ENCODE measurements at places on chromosomes 5 and 9.

GRCh38 chr9:117719161-117719920 lies 15.1 kb downstream of the TLR4 start:
- DNase-seq: no peak

DNA sequence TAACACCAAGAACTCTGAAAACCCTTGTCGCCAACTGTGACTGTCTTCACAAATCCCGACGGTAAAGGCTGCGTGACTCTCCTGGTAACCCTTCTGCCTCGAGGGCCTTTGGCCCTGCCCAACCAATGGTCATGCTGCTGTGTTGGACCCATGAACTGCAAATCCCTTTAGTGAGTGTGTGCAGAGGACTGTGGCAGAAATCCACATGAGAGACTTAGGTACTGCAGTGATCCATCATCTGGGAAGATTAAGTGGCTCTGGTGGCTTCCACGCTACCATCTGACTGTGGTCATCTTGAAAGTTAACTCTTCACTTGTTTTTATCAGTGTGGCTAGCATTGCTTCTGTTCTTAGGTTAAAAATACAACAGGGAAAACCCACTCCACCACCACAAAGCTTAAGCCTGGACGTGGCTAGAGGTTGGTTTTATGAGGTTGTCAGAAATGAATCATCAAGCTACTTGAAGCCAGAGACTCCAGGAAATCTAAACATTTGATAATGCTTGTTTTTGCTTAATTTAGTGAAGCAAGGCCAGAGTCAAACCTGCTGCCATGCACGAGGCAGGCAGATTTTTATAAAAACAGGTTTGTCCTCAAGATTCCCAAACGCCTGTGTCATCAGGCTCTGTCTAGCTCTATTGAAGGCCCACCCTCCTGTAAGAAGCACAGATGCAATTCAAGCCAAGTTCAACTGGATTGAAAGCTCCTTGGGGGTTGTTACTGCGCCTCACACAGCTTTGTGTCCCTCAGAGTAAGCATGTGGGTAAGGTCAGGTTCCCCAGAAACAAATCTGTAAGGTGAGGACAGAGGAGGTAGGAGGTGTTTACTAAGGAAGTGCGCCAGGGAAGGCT lies 52.7 kb upstream of the ERCC6L2 start:
- no peak for DNase-seq

DNA sequence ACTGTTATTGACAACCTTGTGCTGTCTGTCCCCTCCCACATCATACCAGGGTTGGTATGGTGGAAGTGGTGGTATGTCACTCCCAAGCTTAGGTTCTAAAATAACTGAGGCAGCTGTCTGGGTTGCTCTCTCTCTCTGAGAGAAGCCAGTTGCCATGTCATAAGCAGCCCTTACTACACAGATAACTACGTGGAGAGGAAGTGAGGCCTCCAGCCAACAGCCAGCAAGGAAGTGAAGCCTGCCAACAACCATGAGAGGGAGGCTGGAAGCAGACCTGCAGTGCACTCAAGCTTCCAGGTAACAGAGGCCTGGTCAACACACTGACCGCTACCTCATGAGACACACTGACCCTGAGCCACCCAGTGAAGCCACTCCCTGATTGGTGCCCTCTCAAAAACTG lies 18.6 kb downstream of the CTNNAL1 start:
- DNase-seq: no peak

DNA sequence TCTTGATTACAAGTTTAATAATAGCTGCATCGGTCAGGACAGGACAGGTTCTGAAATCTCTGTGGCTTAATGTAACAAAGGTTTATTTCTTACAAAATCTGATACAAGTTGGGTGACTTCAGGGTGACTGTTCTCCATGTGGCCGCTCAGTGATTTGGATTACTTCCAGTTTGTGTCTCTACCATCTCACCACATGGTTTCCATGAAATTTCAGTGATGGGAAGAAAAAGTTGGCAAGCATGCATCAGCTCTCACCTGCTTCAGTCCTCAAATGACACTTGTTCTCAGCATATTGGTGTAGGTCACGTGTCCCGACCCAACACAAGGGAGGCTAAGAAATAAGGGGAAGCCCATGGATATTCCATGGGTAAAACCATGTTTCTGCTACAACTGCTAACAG lies 7.8 kb upstream of the TMEM268 start:
- no peak for DNase-seq

DNA sequence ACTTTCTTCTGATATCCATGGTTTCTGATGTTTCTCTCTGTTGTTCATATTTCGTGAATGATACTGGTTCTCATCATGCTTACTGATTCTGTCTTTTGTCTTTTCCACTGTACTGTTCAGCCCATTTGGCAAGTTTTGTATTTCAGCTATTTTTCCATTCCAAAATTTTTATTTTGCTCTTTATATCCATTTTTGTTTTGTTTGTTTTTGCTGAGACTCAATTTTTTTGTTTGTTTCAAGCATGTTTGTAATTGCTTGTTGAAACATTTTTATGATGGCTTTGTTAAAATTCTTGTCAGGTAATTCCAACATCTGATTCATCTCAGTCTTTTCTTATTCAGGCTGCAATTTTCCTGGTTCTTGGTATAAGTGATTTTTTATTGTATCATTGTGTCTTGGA lies 64.0 kb downstream of the ERCC6L2 start:
- DNase-seq: no peak

GRCh38 chr9:109710830-109711229 lies 69.2 kb upstream of the PALM2AKAP2 start:
- DNase-seq: no peak

DNA sequence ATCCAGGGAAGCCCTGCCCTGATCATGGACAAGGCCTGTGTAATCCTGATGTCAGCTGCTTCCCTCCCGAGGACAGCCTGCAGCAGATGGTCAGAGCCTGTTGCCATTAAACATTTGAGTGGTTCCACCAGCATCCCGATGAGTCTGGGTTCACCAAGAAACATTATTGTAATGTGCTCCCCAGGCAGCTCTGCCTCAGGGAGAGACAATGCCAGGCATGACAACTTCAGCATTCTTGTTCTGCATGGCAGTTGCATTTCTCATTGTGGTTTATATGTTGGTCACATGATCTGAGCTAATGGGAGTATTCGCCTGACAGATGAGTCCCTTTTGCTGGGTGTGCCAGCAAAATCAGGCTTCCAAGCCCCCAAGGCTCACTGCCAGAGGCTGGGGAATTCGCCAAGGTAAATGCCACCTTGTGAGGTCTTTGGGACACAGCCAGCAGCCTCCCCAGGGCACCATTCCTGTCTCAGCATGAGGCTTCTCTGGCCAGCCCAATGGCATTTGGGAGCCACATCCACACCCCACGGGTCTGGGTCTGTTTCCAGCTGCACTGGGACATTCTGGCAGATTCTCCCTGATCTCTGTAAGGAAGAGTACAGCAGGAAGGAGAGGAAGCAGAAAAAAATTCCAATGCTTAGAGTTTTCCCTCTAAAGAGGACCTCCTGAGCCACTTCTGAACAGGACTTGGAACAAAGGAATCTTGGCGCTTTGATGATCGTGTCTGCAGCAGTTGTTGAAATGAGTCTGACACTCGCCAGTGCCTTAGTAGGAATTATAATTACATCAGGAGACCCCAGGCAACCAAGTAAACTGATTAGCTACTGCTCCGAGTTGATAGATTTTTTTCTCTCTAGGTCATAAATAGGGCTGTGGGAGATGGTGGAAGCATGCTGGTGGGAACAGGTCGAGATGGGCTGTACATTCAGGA lies 18.7 kb downstream of the KCNIP1 start:
- DNase-seq: no peak

DNA sequence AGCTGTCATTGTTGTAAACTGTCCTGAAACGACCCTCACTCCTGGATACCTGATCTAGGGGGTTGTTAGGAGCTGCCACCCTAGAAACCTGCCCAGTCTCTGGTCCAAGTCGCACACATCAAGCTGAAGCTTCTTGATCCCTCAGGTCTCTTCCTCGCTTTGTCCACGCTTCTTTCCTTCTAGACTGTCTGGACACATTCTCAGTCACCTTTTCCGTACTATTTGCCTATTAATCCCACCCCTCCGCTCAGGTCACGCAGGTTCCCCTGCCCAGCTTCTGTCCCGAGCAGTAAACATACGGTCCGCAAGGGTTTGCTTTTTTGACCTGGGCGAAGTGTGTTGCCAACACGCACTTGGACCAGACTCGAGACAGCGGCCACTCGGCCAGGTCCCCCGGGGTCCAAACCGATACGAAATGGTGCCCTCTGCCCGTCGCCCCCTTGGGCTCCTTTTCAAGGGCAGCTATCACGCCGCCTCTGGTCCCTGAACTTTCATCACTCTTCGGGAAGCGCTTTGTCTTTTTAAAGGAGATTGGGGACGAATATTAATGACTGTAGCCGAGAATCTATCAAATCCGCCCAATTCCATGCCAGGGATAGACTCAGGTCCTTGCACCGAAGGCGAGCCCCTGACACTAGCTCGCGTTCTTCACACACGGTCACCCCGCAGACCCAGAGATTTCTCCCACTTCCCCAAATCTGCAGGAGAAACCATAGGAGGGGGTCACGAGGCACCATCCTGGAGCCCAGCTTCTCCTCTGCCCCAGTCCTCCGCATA lies 814 bp downstream of the PLCXD3 start:
- no peak for DNase-seq

DNA sequence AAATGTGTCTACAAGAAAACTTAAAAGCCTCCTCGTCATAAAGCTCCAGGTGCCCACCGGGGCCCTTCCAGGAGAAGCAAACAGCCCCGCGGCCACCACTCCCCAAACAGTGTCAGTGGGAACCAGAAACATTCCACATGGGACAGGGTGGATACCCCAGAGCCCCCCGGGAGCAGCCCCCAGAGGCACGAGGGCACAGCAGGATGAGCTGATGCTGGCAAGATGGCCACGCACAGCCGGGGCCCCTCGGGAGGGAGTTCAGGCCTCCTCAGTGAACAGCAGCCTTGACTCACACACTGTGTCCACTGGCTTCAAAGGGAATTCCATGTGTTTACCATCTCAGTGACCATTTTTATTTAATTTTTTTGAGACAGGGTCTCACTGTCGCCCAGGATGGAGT lies 10.5 kb downstream of the EXD3 start:
- DNase-seq: no peak

GRCh38 chr5:62029303-62029702 lies 276.7 kb upstream of the KIF2A start:
- no peak for DNase-seq

- no peak for DNase-seq
Observed at GRCh38 chr5:167049043-167049663, 1242.3 kb upstream of the WWC1 start.

DNA sequence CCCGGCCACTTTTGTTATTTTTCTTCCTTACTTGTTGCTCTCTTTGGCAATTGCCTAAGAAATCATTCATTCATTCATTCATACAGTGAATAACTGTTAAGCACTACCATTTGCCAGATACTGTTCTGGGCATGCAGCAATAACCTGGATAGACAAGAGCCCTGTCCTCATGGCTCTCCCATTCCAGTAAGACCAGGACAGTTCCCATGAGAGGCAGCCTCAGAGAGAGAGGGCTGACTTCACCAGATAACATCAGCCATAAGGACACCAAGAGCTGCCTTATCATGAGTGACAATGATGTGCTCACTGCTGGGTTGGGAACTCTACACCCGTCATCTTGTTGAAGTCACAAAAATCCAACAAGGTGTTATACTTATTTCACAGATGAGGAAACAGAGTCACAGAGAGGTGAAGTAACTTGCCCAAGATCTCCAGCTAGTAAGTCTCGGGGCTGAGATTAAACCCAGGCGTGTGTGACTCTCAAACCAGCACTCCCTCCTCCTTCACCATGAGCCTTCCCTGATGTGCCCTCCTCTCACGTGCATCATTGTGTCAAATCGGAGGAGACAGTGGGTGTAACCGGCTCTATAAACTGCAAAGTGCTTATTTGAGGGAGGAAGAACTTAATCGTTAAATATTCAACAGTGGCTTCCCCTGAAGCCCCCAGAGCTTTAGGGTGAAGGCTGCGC lies 61.1 kb upstream of the TBC1D2 start:
- no peak for DNase-seq

GRCh38 chr5:3269395-3270169 lies 326.1 kb upstream of the IRX1 start:
- DNase-seq: no peak

- no peak for DNase-seq
Observed at GRCh38 chr9:129187042-129187441, 9.0 kb upstream of the IER5L start.

DNA sequence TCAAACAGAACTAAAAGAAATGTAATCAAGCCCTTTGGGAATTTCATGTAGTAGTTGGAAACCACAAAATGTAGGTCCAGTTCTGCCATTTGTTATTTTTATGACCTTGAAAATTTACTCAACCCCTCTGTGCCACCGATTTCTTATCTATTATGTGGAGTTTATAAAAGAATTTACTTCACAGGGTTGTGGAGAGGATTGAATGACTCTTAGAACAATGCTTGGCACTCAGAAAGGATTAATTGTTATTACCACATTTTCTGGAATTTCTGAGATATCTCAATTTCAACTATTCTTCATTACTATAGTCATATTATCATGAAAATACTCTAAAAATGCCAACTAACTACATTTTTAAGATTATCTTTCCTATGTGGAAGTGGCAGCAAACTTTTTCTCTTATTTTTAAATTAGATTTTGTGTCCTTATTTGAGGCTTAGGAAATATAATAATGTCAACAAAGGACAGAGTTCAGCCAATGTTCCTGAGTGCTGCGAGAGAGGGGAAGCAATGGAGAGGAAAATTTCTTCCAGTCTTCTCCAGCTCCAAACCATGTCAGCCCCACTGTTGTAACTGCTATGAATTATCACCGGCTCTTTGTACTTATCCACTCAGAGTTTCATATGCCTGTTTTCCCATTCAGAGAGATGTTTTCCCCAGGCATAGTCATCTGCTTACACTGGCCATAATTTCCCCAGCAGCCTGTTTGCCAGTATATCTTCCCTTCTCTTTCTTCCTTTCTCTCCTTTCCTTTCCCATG lies 525.6 kb downstream of the SPATA31D1 start:
- no peak for DNase-seq

DNA sequence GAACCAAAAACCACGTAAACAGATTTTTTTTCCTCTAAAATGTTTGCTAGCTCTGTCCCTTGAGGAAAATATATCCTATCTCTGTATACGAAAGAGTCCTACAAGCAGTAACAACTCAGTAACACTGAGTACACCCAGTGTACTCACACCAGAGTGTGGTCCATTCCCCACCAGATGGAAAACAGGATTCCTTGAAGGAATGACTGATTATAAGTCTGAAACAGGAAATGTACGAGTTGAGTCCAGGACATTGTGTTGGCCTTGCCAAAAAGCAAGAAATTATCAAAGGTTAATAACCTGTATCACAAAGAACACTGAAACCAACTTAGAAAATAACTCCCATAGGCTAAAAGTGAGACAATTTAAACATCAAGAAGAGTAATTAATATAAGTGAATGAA lies 20.4 kb downstream of the GOLPH3 start:
- no peak for DNase-seq

- DNase-seq: no peak
Observed at GRCh38 chr5:3602785-3603502, 7.3 kb downstream of the IRX1 start.

- no peak for DNase-seq
Observed at GRCh38 chr5:1542781-1543180, 19.0 kb upstream of the LPCAT1 start.

GRCh38 chr9:34984049-34984448 lies 5.5 kb upstream of the DNAJB5 start:
- DNase-seq: no peak

- no peak for DNase-seq
Observed at GRCh38 chr9:19371942-19372341, 8.1 kb downstream of the RPS6 start.
